ENCODE measurements at places on chromosomes 11 and 22.

- no peak for DNase-seq
Observed at GRCh38 chr22:11605468-11605981, 3922.5 kb upstream of the OR11H1 start.

DNA sequence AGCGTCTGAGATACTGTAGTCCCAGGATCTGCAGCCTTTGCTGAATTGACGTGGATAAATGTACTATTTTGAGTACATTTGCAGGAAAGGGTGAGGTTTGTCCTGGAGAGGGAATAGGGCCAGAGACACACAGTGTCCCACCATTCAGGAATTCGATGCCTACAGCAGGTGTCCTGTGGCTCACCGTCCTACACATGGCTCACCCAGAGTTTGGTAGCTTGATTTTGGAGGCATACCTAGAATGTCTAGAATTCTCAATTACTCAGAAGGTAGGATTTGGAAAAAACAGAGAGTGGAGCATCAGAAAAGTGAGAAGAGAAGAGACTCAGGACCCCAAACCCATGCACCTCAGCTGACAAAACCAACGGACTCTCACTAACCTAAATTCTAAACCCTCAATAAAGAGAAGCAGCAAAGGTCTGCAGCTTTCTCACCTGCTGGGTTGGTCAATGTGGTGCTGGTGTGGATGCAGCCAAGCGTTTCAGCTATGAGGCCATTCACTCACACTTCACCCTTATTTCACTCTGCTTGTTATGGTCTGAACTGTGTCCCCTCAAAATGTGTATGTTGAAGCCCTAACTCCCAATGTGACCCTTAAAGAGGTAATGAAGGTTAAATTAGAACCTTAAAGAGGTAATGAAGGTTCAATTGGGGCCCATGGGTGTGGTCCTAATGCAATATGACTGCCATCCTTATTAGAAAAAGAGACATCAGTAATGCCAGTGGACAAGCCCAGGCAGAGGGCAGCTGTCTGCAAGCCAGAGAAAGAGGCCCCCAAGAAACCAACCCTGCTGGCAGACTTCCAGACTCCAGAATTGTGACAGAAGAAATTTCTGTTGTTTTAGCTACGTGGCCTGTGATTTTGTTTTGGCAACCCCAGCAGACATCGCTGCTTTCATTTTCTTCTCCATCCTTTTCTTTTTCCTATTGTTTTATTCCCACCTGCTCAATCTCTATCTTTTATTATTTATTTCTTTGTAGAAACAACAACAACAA lies 187.8 kb downstream of the SNX19 start:
- no peak for DNase-seq

- no peak for DNase-seq
Observed at GRCh38 chr22:50674606-50675552, 2.3 kb downstream of the SHANK3 start.

DNA sequence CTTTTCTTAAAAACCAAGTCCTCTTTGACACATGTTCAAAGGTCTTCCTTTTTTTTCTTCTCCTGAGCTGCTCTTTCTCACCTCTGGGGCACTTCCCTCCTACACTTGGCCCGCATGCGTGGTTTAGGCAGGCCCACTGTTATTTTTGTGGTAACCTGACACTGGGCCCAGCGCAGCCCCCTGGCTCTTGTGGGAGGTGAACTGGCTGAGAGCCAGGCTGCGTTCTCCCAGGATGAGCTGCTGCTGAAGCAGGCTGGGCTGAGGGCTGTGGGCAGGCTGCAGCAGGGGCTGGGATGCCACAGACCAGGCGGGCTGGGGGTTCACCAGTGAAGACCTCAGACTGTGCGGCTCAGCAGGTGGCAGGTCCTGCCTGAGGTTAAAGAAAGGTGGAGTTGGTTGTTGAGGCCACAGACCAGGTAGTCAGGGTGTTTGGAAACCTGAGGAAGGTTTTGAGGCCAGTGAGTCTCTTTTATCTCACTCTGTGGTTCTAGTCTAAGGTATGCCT lies 72.4 kb downstream of the TEAD1 start:
- no peak for DNase-seq
